HuH-7 (cell line): ENCODE measurements at places on chromosomes 6 and 20.
A peak's percentile ranks its signal among the peaks of the same experiment; 100 is the strongest.

GRCh38 chr20:6848041-6848440 is 80.6 kb downstream of the BMP2 start:
- DNase-seq, result no peak

DNA sequence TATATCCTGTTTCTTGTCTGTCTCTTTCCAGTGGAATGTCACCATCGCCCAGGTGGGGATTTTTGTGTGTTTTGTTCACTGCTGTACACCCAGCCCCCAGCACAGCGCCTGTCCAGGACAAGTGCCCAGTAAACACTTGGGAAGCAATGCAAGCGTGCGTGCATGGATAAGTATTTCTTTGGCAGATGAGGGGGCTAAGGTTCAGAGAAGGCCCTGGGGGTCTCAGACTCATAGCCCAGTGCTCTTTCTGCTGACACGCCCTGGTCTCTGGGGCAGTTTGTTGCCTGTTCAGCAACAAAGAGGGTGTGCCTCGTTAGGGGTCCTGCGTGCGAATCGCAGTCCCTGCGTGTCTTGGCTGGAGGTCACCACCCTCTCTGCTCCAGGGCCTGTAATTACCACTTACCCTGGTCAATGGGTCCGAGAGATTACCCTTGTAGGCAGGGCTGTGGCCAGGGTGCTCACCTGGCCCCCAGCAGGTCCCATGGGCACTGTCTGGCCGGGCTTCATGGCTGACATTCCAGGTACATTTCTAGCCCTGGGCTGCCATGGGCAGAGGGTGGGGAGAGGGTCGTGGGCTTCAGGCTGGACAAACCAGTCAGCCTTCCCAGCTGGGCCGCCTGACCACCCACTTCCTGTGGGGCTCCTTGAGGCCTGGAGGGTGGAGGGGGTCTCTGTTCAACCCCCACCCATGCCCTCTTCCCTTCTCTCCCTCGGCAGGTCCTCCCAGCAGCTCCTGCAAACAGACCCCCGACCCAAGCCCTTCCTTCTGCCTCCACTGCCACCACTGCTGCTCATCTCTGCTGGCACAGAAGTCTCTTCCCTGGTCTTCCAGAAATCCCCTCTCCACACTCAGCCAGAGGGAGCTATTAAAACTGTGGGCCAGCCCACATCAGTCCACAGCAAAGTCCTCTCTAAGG is 87.1 kb downstream of the CEBPB start:
- no peak for DNase-seq

GRCh38 chr20:39619271-39619785 is 657.2 kb downstream of the DHX35 start:
- DNase-seq, result no peak

DNA sequence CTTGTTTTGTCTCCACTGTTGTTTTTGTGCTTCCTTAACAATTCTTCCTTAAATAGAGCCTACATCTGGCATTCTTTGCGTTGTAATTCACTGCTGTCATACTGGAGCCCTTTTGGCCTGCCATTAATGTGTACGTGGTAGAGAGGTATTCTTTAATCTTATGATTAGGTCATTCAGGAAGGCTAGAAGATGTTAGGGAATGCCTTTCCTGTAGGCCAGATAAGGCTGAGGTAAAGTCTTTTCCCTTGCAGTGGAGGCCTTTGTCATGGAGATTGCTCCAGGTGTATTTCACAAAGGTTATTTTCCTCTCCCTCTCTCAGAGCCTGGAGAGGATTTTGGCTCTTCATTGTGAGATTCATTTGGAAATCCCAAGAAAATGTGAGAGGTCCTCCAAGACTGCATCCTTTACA is 146.9 kb downstream of the FUT9 start:
- no peak for DNase-seq

GRCh38 chr20:54485631-54486030 is 10.2 kb downstream of the DOK5 start:
- DNase-seq, result no peak

DNA sequence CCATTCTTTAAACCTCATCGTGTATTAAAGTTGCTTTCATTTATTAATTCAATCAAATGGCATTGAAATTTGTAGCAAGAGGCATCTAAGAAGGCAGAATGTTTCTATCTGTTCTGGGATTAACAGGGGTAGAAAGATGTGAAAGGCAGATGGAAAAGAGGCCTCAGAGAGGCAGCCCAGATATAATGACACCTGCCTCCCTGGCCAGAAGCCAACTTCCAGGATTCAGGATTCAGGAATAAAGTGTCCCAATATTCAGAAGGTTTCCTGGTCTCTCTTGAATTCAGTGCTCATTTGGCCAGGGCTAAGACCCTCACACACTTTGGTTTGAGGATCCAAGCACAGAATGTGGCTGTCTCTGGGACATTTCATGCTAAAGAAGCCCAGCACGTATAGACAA is 39.9 kb downstream of the HLA-B start:
- no peak for DNase-seq

DNA sequence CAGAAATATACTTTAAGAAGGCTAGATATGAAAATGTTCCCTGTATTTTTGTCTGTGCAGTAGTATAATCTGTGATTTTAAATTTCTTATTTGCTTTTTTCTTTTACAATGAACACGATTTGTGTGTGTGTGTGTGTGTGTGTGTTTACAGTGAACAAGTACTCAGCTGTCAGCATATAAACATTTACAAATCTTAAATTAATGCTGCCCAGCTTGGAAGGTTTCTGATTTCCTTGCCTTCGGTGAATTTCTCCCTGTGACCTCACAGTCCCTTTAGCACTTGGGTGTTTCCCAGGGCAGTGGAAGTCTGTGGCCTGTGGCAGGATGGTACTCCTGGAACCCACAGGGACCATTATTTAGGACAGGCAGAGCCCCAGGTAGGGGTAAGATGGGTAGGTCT is 37.6 kb downstream of the TXLNB start:
- DNase-seq, result no peak

DNA sequence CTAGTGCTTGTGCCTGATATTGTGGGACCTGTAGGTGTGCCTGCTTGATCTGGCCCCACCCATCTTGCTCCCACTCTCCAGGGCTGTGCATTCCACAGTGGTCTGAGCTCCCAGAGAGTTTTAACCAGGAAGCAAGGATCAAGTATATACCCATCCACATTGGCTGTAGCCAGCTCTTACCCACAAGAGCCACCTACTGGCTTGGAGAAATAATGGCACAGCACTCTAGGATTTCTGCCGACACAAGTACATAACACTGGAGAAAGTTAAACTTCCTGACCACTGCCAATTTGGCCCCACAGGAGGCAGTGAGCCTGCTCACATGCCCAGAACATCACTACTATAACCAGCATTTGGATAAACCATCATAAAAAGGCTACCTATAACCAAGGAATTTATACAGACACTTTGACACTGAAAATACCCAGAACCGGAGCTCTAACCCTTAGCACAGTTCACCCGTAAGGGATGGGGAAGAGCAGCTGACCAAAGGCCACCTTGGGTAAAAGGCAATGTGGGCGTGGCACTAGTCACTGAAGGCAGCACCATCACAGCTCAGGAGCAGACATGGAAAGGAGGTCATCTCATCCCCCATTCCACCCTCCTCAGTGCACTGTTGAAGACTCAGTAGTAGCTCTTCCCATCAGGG is 440.4 kb downstream of the BTBD3 start:
- DNase-seq, result peak; percentile 20

- no peak for DNase-seq
These were observed 40.2 kb downstream of the PIGU start for GRCh38 chr20:34636648-34637047.

DNA sequence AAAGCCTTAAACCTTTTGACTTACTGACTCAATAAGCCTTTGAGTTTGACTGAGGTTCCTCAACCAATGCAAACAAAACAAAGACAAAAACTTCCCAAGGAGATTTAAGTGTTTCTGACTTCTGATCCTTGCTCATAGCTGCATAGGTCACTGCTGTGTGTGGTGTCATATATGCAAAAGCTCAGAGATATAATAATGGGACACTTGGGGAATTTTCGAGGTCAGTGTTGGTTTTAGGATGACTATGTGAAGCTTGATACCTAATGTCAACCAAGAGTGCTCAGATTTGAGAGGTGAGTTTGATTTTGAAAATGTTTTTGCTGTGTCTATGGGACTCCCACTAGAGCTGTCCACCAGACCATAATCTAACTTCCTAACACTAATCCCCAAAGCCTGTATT is 26.2 kb downstream of the ZKSCAN8 start:
- no peak for DNase-seq

GRCh38 chr6:37314487-37315156 is 39.2 kb upstream of the RNF8 start:
- DNase-seq, result peak; percentile 52

DNA sequence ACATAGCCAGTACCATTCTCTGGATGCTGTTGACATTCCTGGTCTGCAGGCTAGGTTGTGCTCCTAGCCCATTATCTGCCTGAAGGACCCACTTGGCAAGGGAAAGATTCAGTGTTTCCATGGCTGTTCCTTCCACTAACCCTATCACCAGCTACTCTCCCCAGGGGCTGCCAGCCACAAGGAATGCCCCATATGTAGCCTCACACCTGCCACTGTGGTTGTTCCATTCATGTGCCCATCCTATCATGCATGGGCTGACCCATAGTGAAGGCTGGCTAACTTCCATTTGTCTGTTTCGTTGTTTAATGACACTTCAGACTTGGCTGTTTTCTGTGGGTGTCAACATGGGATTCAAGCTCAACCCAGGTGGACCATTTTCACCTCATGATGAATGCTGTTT is 25.6 kb upstream of the HLA-A start:
- DNase-seq, result no peak

DNA sequence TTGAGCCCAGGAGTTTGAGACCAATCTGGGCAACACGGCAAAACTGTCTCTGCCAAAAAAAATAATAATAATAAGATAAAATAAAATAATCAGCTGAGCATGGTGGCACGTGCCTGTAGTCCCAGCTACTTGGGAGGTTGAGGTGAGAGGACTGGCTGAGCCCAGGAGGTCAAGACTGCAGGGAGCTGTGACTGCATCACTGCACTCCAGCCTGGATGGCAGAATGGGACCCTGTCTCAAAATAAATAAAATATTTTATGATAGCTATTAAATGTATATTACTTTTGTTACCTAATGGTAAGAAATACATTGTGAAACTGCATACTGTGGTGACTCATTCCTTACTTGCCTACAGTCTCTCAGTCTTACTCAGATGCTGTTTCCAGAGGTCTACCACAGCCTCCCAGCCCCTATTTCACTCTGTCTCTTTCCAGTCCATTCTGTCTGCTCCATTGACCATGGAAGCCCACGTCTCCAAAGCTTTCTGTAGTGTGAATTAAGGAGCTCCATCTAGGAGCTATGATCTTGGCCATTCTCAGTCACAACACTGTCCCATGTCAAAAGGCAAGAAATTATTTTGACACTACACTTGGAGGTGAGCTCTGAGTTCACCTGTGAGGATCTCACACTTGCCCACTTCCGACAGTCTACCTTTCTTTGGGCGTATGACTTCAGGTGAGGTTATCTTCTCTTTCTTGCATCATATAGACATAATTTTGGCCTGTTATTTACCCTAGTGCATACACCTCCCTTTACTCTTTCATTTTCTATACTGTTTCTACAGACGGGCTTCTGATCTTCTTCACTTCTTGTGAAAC is 22.4 kb upstream of the SNX9 start:
- DNase-seq, result no peak

DNA sequence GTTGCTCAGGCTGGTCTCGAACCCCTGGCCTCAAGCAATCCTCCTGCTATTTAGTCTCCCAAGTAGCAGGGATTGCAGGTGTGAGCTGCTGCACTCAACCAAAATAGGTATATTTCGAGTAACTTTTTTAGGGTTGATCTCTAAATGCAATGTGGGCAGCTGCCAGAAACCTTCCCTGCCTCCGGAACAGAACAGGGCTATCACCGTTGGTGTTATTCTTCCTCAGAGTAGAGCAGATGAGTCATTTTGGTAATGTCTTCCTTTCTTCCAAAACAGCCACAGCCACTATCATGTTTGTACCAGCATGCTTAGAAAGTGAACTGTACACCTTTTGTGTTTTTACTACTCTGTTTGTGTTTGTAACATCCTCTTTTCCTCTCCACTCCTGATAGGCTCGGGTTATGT is 44.1 kb downstream of the SNX9 start:
- DNase-seq, result no peak

DNA sequence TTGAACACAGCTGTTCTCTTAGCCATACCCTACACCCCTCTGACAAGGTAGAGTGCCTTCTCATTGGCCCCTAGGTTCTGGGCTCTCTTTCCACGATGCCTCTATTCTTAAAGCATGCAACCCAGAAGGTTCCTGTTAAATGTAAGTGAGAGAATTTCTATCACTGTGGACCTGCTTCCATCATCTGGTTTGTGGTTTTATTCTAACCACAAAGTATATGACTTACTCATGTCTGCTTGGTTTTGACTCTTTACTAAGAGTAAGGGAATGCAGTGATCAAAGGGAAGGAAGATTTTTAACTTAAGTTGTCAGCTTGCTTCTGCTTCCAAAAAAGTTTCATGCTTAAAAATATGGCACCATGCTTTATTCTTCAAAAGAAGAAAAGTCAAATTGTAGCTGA is 80.2 kb downstream of the ANKEF1 start:
- DNase-seq, result no peak

GRCh38 chr6:157978021-157978783 is 3.5 kb upstream of the SYNJ2 start:
- DNase-seq, result no peak

- no peak for DNase-seq
These were observed 9.3 kb downstream of the CDS2 start for GRCh38 chr20:5136096-5136495.

GRCh38 chr6:30450909-30451841 is 38.1 kb upstream of the HLA-E start:
- no peak for DNase-seq

DNA sequence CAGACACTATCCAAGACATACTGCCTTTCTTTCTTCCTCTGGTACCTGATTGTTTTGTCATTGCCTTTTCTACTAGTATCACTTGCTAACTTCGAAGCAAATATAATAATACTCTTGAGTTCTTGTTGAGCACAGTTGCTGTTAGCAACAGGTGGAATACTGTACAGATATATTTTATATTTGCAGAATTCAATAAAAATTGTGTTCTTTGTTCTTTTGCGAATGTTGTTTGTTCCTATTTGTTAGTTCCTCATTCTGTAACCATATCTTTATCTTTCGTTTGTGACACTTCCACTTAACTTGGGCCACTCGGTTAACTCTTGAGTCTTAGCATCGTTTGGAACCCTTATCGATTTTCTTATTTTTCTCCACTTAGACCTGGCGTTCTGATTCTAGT is 868 bp downstream of the CYB5R4 start:
- no peak for DNase-seq

DNA sequence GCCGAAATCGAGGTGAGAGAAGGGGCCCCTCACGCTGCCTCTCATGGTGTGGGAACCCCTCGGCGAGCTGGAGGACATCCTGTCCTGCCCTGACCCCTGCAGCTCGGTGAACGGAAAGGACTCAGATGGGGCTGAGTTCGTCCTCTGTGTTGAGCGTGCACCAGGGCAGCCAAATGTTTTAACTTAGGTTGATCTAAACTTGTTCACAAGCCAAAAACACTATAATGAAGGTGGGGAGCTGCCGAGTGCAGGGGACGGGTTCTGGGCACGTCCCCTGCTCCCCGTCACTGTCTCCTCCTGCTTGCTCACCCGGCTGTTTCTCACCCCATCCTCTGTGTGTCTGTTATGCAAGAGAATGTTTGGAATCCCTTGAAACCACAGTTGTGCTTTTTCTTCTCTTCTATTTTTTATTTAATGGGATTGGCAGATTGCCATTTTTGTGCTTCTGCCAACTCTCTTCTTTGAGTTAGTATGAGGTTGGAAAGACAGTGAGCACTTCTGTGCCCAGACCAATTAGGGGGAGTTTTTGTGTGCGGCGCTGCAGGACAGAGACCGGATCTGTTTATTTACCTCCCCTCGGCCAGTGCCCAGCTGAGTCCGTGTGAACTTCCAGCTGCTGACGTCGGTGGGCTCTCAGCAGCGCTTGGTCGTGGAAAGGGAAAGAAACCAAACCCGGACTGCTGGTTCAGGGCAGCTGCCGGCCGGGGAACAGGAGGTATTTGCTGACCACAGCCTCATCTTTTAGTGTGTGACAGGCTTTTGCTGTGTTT is 158.1 kb downstream of the DTNBP1 start:
- no peak for DNase-seq
